ENCODE measurements at places on chromosomes 7 and 10. TPM values are rescaled to one million over a fixed set of nuclear protein-coding genes. Genes with fewer than 3 reads are reported as not detected.
A peak's percentile ranks its signal among the peaks of the same experiment; 100 is the strongest.

Gene PRPS1L1
- total RNA-seq = not detected

- H3K27ac ChIP-seq = no peak overlapping the region
- no peaks in the 10 kb centered on the region for H3K27me3 ChIP-seq
- H3K4me3 ChIP-seq = no peak overlapping the region
- no peaks in the 10 kb centered on the region for H3K36me3 ChIP-seq
- H3K4me1 ChIP-seq = no peaks in the 10 kb centered on the region
- no peak for DNase-seq
Measured at GRCh38 chr7:78563191-78563590, 764.6 kb downstream of the PHTF2 start.

GRCh38 chr10:132706701-132707100 is 79.2 kb downstream of the NKX6-2 start:
- H3K36me3 ChIP-seq = peaks cover 62% of the 10 kb centered on the region
- no peaks in the 10 kb centered on the region for H3K27me3 ChIP-seq
- no peaks in the 10 kb centered on the region for H3K4me1 ChIP-seq
- no peak for DNase-seq
- no peak overlapping the region for H3K4me3 ChIP-seq

DNA sequence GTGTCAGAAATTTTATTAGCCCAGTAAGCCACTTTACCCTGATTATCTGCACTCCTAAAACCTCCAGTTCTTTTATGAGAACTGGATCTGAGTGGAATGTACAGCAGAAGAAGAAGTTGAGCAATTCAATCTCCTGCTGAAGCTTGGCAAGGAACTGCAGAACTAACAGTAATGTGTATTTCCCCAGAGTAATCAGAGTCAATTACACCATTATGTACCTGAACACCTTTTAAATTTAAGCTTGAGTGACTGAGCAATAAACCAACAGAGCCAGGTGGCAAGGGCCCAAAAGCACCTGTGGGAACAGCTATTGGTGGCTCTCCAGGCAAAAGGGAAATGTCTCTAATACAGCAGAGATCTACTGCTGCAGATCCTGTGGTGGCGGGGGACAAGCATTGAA is 40.1 kb upstream of the AKR1C2 start:
- H3K4me1 ChIP-seq = peaks cover 21% of the 10 kb centered on the region
- no peaks in the 10 kb centered on the region for H3K36me3 ChIP-seq
- no peak overlapping the region for H3K4me3 ChIP-seq
- no peaks in the 10 kb centered on the region for H3K27me3 ChIP-seq
- no peak for DNase-seq

Gene SKIDA1
- total RNA-seq = 0.91 TPM

- no peak overlapping the region for H3K4me3 ChIP-seq
- H3K4me1 ChIP-seq = no peaks in the 10 kb centered on the region
- no peak overlapping the region for H3K27ac ChIP-seq
- no peaks in the 10 kb centered on the region for H3K36me3 ChIP-seq
- DNase-seq = no peak
- H3K27me3 ChIP-seq = no peaks in the 10 kb centered on the region
Measured at GRCh38 chr7:11881680-11882079, 49.7 kb upstream of the THSD7A start.

DNA sequence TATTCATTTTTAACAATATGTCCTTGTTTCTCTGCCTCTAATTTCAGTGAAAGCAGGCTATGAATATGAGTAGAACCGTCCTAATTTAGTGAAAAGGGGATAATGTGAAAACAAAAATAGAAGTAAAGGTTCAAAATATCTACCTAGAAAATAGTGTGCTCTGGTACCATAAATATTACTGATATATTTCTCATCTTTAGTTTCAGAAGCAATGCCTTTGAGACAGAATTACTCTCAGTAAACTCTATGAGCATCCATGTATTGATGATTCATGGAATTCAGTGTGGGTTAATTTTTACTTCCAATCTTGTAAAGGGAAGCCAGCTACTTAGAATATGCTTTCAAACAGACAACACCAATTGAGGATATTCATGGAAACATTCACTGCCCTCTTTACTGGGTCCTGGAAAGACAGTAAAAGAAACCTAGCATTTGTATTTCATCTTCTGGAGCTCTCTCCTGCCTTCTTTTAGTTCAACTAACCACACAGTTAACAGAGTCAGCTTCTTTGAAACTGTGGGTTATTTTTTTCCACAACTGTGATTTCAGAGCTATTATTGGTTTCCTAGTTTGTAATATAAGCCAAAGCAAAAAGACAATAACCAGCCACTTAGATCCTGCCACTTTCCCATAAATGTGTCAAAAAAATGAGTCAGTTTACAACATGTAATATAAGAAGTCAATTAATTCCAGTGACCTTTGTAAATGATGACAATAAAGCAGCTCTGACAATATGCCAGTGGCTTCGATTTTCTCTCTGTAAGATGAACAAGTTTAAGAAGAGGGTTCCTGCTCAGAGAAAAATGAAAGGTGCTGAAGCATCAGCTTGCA is 1.7 kb downstream of the LRRN3 start:
- peak overlapping the region; percentile 44 for H3K27ac ChIP-seq
- DNase-seq = no peak
- H3K36me3 ChIP-seq = no peaks in the 10 kb centered on the region
- no peaks in the 10 kb centered on the region for H3K4me1 ChIP-seq
- H3K4me3 ChIP-seq = no peak overlapping the region

DNA sequence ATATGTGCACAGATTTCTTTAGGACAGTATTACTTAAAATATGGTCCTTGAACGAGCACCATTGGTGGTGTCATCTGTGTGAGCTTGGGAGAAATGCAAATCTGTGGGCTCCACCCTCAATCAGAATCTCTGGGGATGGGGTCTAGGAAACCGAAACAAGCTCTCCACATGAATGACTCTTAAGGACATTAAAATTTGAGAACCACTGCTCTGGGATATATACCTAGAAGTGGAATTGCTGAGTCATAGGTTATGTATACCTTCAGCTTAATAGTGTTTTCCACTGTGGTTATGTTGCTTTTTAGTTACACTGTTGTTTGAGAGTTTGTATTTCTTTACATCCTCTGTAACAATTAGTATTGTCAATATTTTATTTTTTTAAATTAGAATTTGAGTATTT is 24.0 kb downstream of the ZNRF2 start:
- H3K27ac ChIP-seq = no peak overlapping the region
- H3K36me3 ChIP-seq = no peaks in the 10 kb centered on the region
- DNase-seq = no peak
- no peak overlapping the region for H3K4me3 ChIP-seq
- no peaks in the 10 kb centered on the region for H3K4me1 ChIP-seq

DNA sequence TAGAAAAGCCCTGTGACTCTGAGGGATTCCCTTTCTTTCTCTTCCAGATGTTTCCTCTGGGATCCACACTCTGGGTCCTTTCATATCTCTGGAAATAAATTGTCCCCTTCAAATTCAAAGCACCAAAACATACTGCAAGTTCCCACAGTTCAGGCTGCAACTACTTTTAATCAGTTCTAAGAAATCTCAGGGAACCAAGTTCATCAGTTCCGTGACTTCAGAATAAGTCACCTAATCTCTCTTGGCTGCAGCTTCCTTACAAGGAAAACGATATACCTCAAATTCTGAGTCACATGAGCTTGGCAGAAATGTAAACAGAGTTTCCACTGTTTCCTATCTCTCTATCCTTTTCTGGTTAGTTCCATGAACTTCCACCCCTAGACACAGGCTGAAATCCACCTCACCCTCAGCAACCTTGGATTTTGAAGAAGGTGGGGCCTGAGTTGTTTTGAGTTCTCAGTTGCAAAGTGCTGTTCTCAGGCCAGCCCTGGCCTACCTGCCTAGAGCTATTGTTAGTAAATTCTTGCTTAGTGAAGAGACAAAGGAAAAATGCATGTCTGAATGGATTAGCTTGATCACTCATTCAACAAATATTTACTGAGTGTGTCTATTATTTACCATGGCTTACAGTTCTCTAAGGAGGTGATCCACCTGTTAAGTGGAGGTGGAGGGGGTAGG is 59.3 kb upstream of the IL6 start:
- H3K4me1 ChIP-seq = peaks cover 15% of the 10 kb centered on the region
- no peak for DNase-seq
- H3K27ac ChIP-seq = no peak overlapping the region
- H3K4me3 ChIP-seq = no peak overlapping the region
- H3K27me3 ChIP-seq = no peaks in the 10 kb centered on the region

DNA sequence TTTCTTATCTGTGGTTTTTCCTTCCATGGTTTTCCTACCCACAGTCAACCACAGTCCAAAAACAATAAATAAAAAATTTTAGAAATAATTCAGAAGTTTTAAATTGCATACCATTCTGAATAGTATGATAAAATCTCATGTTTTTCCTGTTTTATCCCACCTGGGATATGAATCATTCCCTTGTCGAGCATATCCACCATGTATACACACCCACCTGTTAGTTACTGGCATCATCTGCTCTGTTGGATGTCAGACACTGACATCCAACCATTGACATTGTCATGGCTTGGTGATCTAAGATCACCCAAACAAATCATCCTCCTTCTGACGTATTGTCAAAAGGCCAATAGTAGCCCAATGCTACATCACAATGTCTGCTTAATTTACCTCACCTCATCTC is 749.8 kb downstream of the TNS3 start:
- H3K27me3 ChIP-seq = no peaks in the 10 kb centered on the region
- DNase-seq = no peak
- H3K36me3 ChIP-seq = no peaks in the 10 kb centered on the region

DNA sequence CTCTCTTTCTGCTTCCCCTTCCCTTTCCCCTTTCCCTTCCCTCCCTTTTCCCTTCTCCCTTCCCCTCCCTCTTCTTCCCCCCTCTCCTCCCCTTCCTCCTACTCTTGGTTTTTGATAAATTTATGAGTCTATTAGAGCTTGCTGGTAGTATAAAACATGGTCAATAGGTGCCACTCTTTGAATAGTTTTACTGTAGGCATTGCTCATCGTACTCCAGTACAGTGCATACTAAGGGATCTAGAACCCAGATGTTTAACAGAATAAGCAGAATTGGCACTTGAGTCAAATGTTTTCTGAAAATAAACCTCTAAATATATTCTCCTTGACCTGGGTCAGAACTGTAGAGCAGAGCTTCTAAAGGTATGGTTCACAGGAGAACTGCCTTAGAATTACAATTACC is 126.7 kb downstream of the SORCS3 start:
- no peak for DNase-seq
- no peaks in the 10 kb centered on the region for H3K27me3 ChIP-seq
- H3K4me3 ChIP-seq = no peak overlapping the region
- no peak overlapping the region for H3K27ac ChIP-seq
- H3K4me1 ChIP-seq = no peaks in the 10 kb centered on the region
- no peaks in the 10 kb centered on the region for H3K36me3 ChIP-seq

Gene LRRC18
- 1.5 TPM for total RNA-seq

GRCh38 chr10:90652519-90652918 is 205.3 kb downstream of the HTR7 start:
- no peaks in the 10 kb centered on the region for H3K27me3 ChIP-seq
- no peak overlapping the region for H3K4me3 ChIP-seq
- H3K36me3 ChIP-seq = no peaks in the 10 kb centered on the region
- H3K4me1 ChIP-seq = no peaks in the 10 kb centered on the region
- no peak overlapping the region for H3K27ac ChIP-seq
- no peak for DNase-seq

Gene ASB4
- total RNA-seq = 0.30 TPM

Measured in upper lobe of left lung (tissue), 6 donors.